ENCODE measurements at places on chromosomes 2 and 18.
A peak's percentile ranks its signal among the peaks of the same experiment; 100 is the strongest.

GRCh38 chr18:22026889-22027288 is 142.5 kb upstream of the GATA6 start:
- DNase-seq, result no peak

DNA sequence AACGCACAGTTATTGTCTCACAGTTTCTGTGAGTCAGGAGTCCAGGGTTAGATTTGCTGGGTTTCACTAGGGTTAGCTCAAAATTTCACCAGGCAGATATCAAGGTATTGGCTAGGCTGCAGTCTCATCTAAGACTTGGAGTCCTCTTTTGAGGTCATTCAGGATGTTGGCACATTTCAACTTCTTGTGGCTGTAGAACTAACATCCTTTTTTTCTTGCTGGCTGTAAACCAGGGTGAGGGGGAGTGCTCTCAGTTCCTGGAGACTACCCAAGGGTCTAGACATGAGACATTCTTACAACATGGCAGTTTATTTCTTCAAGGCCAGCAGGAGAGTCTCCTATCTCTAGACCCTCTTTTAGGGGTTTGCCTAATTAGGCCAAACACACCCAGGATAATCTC is 12.8 kb upstream of the CAVIN2 start:
- DNase-seq, result no peak

- DNase-seq, result no peak
Measured at GRCh38 chr2:98931596-98931995, 4.4 kb downstream of the CRACDL start.

DNA sequence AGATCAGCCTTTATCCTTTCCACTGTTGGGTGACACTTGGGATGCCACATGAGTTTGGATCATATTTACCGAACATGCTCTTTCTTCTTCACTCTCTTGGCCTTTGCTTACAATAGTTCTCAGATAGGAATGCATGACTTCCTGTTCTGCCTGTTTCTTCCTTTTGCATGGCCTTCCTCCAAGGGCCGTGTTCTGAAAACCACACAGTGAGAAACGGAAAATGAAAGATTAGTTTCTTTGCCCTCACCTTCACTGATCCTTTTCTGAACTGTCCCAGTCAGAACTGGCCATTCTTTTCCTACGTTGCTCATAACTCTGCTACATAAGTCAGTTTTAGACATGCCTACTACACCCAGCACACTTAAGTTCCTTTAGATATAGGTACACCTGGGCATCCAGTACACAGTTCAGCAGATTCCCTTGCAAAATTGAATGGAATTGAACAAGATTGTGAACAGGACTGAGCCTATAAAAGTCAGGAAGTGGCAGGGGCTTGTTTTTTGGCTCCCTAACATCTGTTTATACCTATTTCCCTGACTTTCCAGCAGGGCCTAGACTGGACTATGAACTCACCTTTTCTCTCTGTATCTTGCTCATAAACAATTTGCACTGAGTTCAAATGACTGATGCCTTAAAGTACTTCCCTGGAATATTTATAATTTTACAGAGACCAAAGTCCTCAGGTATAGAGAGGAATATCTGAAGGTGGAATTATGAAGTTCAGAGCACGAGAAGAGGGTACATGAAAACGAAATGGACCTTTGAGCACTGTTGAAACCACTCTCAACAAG is 186.4 kb upstream of the ST6GAL2 start:
- no peak for DNase-seq

DNA sequence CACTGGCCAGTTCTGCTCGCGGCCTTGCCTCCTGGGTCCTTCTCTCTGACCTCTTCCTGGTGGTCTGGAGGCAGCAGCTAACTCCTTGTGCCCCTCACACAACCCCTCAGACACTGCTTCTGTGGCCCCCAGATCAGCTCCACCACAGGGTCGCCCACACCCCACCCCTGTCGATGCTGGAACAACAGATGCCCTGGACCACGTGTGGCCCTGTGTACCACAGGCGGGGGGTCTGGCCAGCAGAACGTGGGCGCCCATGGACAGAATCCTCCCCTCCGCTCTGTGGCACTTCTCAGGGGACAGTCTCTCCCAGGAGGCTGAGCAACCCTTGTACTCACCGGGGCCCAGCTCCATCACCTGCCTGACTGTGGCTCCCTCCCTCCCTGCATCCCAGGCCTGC is 245.6 kb downstream of the NDUFA10 start:
- no peak for DNase-seq

GRCh38 chr2:171523088-171524017 is 1.1 kb downstream of the CYBRD1 start:
- peak; percentile 82 for DNase-seq

DNA sequence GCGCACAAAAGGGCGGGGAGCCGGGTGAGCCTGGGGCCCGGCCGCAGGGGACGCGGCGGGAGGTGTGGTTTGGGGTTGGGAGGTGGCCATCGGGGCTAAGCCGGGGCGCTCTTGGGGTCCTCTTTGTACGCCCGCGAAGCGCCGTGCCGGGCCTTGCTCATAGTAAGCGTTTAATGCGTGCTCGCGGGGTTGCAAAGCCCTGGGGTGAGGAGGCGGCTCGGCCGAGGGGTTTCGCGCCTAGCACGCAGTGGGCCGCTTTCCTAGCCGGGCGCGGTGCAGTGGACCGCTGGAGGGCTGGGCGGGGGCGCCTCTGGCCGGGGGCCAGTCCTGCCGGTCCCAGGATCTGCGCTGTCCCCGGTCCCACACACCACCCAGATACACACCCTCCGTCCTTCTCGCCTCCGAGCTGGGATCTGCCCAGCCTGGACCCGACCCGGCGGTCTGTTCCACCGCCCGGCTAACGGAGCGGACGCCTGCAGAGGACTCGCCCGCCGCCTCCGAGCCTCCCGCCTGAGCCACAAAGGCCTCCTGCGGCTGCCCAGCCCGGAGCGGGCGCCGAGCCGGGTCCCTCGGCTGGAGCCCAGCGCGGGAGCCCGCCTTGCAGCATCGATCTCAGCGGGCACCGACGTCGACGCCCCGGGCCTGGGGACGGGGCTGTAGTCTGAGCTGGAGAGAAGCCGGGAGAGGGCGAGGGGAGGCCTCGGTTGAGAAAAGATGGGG is 564 bp downstream of the DPYSL5 start:
- DNase-seq, result no peak

- no peak for DNase-seq
Measured at GRCh38 chr18:37383036-37383785, 182.4 kb downstream of the CELF4 start.

DNA sequence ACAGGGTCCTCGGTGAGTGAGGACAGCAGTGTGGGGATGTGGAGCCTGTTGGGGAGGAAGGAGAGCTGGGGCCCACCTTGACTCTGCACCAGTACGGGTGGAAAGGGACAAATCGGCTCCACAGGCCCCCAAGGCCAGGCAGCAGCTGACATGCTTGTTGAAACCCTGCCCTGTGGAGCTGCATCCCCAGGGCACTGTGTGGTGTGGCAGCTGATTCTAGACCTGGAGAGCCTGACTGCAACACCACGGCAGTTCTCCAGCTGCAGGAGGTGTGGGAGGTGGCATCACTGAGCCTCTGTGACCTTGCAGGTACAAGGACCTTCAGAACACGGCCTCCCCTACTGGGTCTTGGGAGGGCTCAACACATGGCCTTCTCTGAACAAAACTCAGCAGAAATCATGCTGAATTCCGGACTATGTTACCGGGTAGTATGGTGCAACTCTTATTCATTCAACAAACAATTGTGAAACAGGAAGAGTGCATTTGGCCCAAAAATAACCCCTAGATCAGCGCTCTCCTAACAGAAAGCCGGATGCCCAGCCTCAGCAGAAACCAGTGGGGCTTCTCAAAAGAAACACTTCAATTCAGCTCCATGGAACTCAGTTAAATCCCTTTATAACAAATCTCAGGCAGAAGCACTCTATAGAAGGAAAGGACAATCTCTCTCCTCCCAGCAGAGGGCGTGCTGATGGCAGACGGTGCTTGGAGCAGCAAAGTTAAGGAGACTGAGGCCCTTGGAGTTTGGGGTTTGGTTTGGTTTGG is 104.4 kb upstream of the SALL3 start:
- no peak for DNase-seq

- no peak for DNase-seq
Measured at GRCh38 chr18:75173125-75173432, 35.9 kb downstream of the PTGR3 start.

DNA sequence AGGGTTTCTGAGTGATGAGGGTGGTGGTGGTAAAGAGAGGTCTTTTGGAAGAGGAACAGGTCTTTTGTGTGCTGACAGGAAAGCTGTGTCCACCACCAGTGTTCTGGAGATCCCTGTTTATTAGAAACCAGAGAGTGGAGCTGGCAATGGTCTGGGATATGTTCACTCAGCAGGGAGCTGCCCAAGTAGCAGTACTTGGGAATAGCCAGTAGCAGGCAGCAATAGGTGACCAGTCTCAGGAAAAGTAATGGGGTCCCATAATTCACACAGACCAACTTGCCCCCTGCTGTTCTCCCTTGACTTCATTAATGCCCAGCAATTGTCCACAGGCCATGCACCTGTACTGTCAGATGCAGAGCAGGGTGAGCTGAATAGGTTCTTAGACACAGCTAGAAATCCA is 1.8 kb downstream of the TSPYL6 start:
- DNase-seq, result no peak

GRCh38 chr2:67649331-67650261 is 252.5 kb downstream of the ETAA1 start:
- DNase-seq, result peak; percentile 54

- no peak for DNase-seq
Measured at GRCh38 chr2:189477756-189478155, 36.5 kb downstream of the WDR75 start.

GRCh38 chr18:14776801-14777200 is 28.8 kb downstream of the ANKRD30B start:
- DNase-seq, result no peak

- no peak for DNase-seq
Measured at GRCh38 chr2:235768606-235769005, 274.8 kb downstream of the AGAP1 start.

GRCh38 chr2:240452462-240453256 is 17.2 kb downstream of the GPC1 start:
- DNase-seq, result peak; percentile 65

- DNase-seq, result no peak
Measured at GRCh38 chr2:182167882-182168281, 182.2 kb downstream of the PPP1R1C start.

DNA sequence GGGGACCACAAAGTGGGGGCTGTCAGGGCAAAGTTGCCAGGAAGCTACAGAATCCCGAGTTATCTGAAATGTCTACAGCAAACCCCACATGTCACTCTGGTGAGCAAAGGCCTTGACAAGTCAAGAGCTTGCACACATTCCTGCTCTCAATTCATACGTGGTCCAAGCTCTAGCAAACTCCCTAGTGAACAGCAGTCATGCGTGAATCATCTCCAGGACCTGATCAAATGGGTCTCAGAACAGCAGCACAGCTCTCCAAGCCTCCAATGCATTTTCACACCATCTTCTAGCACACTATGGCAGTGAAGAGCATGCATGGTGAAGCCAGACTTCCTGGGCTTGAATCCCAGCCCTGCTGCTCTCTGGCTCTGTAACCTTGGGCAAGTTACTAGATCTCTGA is 68.5 kb downstream of the MYO5B start:
- DNase-seq, result no peak

GRCh38 chr2:140308706-140309105 is 1528.5 kb upstream of the NXPH2 start:
- DNase-seq, result no peak

DNA sequence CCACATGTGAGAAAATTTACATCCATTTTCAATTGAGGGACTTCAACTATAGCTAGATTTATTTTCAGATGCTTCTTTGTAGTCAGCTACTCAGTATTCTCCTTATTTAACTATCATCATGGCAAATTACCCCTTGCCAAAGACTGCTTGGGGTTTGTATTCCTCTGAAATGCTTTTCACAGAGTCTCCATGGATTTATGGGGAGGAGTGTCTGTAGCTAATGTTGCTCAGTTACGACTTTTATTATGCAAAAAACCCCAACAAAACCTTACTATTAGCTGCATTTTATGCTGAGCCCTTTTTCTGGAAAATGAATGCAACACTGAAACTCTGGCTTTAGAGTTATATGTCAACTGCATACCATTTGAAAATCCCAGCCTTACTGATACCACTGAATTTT is 78.6 kb downstream of the RFTN2 start:
- no peak for DNase-seq

- no peak for DNase-seq
Measured at GRCh38 chr18:44997174-44997573, 316.5 kb downstream of the SETBP1 start.

DNA sequence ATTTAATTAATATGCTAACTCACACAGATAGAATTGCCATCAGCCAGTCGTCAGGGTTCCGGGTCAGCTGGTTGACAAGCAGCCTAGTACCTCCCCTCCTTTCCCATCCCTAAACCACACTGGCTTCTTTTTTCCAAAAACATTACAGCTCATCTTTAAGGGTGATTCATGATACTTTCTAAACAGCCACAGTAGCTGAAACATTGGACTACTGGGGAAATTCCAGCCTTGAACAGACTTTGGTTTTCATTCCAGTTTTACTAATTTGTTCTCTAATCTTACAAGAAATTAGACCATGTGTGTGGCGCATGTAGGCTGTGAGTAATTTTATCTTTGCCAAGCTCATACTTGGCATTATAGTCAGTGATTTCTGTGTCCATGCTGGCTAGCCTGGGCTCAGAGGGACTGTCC is 110.8 kb downstream of the FMNL2 start:
- DNase-seq, result no peak

- no peak for DNase-seq
Measured at GRCh38 chr2:7868836-7869235, 813.0 kb upstream of the ID2 start.

DNA sequence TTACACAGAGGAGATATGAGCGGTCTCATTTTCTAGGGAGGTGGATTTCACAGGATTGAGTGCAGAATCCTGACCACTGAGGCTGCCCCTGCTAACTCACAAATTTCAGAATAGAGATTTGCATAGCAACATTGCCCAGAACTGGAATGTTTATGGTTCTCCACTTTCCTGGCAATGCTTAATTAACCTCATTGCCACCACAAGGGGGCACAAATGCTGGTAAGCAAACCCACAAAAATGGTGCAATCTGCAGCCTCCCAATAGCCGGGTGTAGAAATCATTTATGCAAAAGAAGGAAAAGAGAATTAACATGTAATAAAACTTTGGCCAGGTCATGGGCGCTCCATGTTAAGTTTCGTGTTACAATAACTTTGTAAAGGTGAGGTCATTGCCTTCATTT is 112.4 kb downstream of the CYRIA start:
- DNase-seq, result peak; percentile 48

- DNase-seq, result no peak
Measured at GRCh38 chr2:126653761-126654160, 2.2 kb upstream of the GYPC start.

DNA sequence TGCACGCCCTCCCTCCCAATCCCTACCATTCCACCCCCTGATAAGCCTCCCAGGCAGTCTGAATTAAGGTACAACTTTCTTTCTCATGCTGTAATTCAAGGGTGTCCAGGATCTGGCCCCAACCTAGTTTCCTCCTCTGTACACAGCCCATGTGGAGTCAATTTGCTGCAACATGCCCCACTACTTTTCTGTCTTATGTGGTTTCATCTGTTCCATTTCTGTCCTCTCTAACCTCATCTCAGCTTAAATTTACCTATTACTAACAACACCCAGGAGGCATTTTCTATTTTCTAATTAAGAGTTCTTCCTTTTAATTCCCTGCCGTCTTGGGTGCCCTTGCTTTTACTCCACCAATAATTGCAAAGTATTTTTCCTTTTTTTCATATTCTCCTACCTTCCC is 10.0 kb downstream of the PPP4R1 start:
- no peak for DNase-seq

- no peak for DNase-seq
Measured at GRCh38 chr2:121321476-121321875, 36.5 kb upstream of the TFCP2L1 start.

All from Peyer's patch (tissue), 4 donors.